SIG-M5 (cell line): ENCODE measurements at places on chromosomes 1 and 21.

DNA sequence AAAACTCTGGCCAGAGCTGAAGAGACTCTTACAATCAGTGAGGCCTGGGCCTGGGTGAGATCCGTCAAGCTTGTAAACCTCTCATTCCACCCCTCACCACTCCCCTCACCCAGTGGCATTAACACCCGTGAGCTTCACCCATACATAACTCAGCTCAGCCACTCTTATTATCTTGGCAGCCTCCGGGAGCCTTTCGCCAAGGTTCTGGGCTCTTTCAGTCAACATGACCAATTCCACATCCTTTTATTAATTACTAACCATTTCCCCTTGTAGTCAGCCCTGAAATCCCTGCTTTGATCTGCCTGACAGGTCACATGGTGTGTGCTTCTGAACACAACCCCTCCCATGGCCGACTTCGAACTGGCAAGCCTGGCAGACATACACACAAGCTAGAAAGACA, 134.8 kb downstream of the SETD4 start:
- DNase-seq: no peak

DNA sequence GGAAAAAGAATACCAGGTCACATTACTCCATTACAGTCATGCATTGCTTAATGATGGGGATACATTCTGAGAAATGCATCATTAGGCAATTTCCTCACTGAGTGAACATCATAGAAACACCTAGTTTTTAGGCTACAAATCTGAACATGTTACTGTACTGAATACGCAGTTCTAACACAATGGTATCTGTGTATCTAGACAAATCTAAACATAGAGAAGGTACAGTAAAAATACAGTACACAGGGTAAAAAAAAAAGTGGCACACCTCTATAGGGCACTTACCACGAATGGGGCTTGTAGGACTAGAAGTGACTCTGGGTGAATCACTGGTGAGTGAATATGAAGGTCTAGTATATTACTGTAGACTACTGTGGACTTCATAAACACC, 115.7 kb downstream of the AKT3 start:
- DNase-seq: no peak

DNA sequence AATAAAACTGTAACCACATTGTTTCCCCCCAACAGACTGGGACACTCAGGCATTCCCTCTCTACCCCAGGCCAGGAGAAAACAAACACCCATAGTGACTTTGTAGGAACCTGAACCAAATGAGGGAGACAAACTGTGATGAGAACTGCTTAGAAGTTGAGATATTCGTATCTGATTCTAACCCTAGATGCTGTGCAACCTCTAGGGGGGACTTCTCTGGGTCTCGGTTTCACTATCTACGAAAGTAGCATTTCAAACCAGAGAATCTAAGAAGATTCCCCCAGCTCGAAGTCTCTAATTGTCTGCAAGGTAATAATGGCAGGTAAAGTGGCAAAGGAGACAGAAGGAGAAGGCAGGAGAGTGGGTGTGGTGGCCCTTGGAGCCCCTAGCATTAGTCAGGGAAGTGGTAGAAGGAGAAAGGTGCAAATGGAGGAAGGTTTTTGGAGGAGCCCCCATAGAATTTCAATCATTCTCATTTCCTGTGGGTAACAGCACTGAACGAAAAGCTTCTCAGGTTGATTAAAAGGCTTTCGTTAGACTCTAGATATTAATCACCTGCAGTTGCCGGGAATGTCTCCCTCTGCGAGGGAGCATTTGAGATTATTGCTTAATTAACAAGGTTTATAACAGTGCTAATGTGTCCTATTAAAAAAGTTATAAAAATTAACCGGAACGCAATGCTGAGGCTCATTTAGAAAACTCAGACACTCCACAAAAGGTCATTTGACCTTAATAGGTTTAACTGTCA, 46.4 kb downstream of the BEND5 start:
- no peak for DNase-seq

DNA sequence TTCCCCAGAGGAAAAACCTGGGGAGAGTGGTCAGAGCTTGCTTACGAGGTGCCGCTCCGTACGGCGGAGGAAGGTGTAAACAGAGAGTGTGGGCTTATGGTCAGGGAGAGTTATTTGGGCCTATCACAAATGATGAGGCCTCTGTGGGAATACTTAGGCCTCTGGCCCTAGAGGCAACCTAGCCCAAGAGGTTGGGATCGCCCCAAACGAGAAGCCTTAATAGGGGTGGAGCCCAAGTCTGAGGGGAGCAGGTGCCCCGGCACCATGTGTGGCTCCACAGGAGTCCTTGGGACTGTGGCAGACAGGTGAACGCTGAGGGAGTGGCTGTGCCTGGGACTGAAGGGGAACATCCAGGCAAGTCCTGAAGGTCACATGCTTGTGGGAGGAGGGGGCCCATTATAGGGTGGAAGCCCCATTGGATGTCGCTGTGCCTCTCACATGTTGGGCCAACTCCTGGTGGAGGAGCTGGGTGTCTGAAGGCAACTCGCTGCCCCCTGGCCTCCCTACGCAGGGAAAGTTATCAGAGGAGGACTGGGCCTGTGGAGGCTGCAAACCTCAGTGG, 135.1 kb downstream of the ZSCAN20 start:
- no peak for DNase-seq
